ENCODE measurements at places on chromosomes 7 and 10. TPM values are rescaled to one million over a fixed set of nuclear protein-coding genes. Genes with fewer than 3 reads are reported as not detected.

DNA sequence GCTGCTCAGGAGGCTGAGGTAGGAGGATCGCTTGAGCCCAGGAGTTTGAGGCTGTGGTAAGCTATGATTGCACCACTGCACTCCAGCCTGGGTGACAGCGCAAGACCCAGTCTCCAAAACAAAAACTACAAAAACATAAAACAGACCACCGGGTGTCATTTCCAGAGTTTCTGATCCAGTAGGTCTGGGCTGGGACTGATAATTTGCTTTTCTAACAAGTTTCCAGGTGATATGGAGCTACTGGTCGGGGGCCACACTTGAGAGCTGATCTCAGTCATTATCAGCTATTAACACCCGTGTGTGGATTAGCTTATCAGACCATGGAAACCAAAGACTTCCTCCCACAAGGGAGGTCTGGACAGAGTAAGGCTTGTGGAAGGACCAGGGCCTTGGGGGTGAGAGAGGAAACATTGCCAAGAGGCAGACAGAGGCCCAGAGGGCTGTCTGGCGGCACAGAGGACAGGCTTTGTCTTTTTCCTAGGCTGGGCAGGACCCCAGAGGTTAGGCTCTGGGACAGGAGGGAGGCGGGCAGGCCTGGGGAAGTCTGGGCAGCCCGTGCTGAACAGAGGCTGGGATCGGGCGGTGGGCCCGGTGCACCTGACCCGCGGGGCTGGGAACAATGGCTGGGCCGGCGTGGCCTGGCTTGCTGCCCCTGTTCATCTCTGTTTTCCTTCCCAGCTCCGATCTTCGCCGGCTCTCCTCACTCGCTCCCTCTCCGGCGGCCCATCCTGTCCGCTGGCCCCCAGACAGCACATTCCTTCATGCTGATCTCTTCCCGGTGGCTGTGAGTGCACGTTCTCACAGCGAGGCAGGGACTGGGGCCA lies 25.2 kb downstream of the TMEM270 start:
- DNase-seq = peak; percentile 43

- DNase-seq = no peak
These were observed 397.2 kb downstream of the EXOC4 start for GRCh38 chr7:133650069-133650468.

The ANKRD61 gene
- 1.2 TPM for total RNA-seq

DNA sequence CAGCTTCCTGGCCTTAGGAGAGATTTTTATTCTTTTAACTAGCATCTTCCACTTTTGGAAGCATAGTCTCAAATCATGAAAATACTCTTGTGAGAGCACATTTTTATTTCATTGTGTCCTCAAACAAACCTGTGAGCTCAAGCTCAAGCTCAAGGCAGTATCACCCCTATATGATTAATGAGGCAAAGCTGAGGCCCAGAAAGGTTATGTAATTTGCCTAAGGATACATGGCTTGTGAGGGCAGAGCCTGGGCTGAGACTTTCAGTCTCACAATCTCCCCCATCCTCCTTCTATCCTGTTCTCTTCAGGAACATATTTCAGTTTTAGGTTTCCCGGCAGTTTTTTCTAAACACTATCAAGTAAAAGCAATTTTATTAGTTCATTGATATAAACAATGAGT lies 359.5 kb downstream of the PTEN start:
- DNase-seq = peak; percentile 27

The TMEM176B gene
- total RNA-seq = not detected

- DNase-seq = no peak
These were observed 116.2 kb downstream of the JAZF1 start for GRCh38 chr7:28064437-28064836.

All from M059J (cell line).